ENCODE measurements at places on chromosomes 6 and 20.

- DNase-seq = no peak
These were observed 49.6 kb upstream of the PDE7B start for GRCh38 chr6:135801755-135802465.

DNA sequence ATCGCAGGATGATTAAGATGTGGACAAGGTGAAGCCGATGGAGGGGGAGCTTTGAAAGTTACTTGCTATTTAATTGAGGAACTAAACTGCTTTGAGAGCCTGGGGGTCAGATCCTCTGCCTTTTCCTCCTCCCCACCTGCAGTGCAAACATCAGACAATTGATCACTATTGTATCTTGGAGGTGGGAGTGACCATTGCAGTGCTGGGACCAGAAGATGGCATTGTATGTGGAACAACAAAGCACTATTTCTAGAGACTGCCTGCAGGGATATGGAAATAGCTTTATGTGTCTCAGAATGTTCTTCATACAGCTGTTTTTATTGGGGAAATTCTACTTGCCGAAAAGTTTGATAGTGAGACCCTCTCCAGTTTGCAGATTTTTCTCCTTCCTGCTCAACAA, 4.2 kb downstream of the MOG start:
- no peak for DNase-seq

DNA sequence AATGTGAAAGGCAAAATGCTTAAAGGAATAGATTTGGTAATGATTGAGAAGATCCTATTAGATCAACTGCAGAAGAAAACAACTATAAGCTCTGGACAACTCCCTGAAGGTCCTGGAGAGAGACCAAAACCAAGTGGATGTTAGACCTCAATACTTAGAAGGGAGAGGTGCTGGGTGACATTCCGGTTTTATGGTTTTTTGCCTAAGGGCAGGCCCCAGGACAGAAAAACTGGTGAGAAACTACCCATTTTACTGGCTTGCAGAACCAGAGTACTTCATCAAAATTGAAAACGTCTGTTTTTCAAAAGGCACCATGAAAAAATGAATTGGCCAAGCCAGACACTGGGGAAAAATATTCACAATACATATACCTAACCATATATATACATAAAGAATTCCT, 26.3 kb downstream of the SAMHD1 start:
- no peak for DNase-seq

- DNase-seq = peak; percentile 44
These were observed 2.1 kb downstream of the ZNF341 start for GRCh38 chr20:33733654-33734576.

- no peak for DNase-seq
These were observed 287.6 kb downstream of the PHF3 start for GRCh38 chr6:63923139-63923739.

- no peak for DNase-seq
These were observed 256.7 kb downstream of the ATXN1 start for GRCh38 chr6:16504609-16505008.

Data from AG09319 (cell line).